ENCODE measurements at places on chromosomes 6 and 20.
A peak's percentile ranks its signal among the peaks of the same experiment; 100 is the strongest.

GRCh38 chr6:107075951-107076381 lies 39.3 kb downstream of the BEND3 start:
- peak; percentile 20 for DNase-seq

GRCh38 chr6:45132658-45133294 lies 195.4 kb upstream of the RUNX2 start:
- DNase-seq: no peak

DNA sequence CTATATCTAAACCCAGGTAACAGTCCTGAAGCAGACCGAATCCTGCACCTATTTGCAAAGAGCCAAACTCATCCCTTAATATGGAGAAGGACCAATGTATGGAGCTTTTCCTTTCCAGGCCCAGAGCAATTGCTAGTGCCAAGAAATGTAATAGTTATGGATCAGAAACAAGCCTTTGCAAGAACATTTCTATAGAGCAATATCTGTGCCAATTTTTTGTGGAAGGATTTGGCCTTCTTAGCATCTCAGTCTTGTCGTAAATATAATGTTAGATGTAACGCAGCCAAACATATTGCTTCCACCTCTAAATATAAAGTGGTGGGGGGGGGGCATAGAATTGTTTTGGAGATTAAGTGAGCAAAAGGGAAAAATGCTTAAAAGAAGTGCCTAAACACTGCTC lies 2.7 kb downstream of the KIAA0408 start:
- DNase-seq: no peak

DNA sequence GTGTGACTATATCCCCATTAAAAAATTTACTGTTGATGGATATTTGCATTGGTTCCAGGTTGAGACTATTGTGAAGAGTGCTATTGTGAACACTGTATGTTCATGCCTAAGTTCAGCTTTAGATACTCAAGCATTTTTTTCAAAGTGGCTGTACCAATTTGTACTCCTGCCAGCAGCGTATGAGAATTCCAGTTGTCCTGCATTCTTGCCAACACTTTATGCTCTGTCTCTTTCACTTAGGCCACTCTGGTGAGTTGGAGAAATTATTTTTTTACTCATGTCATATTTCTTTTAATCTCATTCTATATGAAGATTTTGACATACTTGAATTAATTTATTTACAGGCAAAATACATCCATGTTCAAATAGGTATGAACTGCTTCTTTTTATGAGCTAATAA lies 76.2 kb downstream of the JAG1 start:
- DNase-seq: no peak

GRCh38 chr6:131199568-131200272 lies 64.5 kb downstream of the AKAP7 start:
- peak; percentile 79 for DNase-seq

DNA sequence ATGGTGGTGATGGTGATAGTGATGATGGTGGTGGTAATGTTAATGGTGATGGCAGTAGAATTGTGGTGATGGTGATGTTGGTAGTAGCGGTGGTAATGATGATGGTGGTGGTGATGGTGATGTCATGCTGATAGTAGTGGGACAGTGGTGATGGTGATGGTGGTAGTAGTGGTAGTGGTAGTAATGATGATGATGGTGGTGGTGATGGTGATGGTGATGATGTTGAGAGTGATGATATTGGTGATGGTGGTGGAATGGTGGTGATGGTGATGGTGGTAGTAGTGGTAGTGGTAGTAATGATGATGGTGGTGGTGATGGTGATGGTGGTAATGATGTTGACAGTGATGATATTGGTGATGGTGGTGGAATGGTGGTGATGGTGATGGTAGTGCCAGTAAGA lies 128.8 kb downstream of the LPA start:
- DNase-seq: no peak

- no peak for DNase-seq
These were observed 233.6 kb downstream of the KCNQ5 start for GRCh38 chr6:72855471-72855870.

- DNase-seq: no peak
These were observed 3.4 kb upstream of the MICAL1 start for GRCh38 chr6:109458774-109459531.

- no peak for DNase-seq
These were observed 70.9 kb downstream of the ZNF217 start for GRCh38 chr20:53522696-53523095.

GRCh38 chr6:26184367-26184891 lies 97.2 kb downstream of the HFE start:
- DNase-seq: no peak

- DNase-seq: no peak
These were observed 9.4 kb upstream of the TRIB3 start for GRCh38 chr20:370977-371754.

- DNase-seq: peak; percentile 4
These were observed 83.4 kb downstream of the ADGRB3 start for GRCh38 chr6:68718385-68719073.

- DNase-seq: peak; percentile 54
These were observed 78.7 kb upstream of the MYL9 start for GRCh38 chr20:36462440-36463211.

GRCh38 chr20:17969278-17969883 lies 563 bp downstream of the MGME1 start:
- DNase-seq: no peak

DNA sequence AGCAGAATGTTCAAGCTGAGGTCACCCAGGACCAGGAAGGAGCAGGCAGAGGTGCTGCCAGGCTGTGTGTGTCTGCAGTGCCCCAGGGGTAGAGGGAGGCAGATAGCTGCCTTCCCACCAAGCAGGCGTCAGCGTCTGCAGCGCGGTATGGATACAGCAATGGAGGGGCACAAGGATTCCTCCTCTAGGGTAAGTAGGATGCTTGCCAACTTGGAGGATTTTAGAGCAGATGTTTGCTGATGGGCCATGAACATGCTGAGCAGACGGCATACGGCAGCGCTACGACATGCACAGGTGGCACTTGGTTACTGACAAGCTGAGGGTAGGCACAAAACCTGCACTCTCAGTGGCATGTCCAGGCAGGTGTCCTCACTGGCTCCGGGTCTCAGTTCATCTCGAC lies 48.1 kb downstream of the PSMG4 start:
- no peak for DNase-seq

- DNase-seq: peak; percentile 40
These were observed 7.1 kb upstream of the TCP11 start for GRCh38 chr6:35148167-35148741.

- DNase-seq: no peak
These were observed 155.7 kb downstream of the RIMS1 start for GRCh38 chr6:72042088-72042487.

DNA sequence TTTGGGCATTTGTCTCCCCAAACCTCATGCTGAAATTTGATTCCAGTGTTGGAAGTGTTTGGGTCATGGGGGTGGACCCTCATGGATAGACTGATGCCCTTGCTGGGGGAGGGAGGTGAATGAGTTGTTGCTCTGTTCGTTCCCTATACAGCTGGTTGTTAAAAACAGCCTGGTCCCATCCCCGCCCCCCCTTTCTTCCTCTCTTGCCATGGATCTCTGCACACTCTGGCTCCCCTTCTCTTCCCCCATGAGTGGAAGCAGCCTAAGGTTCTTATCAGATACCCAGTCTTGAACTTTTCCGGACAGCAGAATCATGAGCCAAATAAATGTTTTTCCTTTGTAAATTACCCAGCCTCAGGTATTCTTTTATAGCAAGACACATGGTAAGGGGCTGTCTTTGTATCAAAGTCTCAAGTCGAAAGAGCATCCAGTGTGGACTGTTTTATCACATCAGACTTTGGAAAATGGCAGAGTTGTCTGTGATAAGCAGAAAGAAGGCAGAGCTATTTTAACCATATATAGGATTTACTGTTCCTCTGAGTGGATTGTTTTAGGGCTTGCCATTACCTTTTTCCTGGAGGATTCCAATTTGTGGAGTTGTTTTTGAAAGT lies 31.2 kb downstream of the SLC9A8 start:
- no peak for DNase-seq

GRCh38 chr6:43093436-43094289 lies 17.5 kb downstream of the PTK7 start:
- DNase-seq: peak; percentile 84

DNA sequence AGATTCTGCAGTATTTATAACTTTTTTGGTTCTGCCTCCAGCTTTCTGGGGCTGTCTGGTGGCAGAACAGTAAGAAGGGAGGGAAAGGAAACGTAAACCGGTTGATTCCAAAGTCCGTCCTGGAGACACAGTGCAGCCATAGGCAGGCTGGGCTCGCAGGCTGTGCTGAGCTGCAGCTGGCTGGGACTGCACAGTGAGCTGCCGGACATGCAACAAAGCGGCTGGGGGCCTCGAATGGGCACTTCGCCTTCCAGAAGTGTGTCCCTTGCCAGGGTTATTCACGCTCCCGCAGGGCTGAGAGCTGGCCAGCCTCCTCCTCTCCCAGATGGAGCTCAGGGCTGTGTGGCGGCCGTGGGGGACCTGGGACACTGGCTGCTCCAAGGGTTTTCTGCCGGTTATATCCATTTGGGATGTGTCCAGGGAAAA lies 78.1 kb upstream of the CD93 start:
- DNase-seq: no peak

DNA sequence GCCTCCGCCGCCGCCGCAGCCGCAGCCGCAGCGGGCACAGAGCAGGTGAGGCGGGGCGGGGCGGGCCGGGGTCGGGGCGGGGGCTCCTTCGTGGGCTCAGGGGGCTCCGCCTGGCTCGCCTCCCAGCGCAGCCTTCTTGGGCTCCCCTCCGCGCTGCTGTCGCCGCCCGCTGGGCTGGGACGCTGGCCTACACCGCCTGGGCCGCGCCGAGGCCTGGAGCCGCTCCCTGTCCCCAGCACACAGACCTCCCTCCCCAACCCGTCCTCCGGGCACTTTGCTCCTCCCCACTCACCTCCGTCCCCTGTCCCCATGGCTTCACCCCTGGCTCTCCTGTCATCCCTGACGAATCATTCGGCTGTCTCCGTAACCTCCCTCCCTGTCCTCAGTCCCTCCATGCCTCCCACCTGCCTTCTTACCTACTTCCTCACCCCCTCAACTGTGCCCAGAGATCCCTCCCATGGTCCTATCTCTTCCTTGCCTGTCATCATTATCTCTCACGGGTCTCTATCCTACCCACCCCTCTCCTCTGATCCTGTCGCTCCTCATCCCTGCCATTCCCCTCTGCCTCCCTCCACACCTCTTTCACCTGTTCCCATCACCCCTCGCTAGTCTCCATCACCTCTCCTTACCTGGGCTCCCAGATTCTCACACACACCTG lies 512 bp downstream of the TTBK1 start:
- DNase-seq: no peak

GRCh38 chr6:167428664-167429333 lies 103.9 kb downstream of the TTLL2 start:
- DNase-seq: no peak

DNA sequence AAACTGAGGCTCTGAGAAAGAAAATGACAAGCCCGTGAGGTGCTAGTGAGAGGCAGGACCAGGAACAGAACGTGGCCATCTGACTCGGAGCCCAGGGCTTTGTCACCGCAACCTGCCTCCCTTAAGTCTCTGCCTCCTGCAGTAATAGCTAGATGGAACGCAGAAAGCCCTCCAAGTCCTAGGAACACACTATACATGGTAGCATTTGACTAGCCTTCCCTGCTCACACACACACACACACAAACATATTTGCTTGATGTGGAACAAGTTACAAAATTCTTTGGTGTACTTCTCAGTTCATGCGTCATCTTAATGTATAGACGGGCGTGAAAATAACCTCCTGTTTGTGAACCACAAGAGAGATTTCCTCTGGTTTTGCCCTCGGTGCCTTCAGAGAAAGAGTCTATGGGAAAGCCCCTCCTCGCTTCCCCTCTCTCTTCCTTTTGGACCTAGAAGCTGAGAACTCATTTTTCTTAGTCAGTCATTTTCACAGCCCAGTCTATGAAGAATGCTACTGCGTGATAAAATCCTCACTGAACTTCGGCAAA lies 38.8 kb downstream of the C6orf52 start:
- DNase-seq: no peak

GRCh38 chr6:32843331-32843978 lies 392 bp downstream of the PSMB8 start:
- DNase-seq: peak; percentile 10

GRCh38 chr20:21682521-21682954 lies 22.9 kb upstream of the PAX1 start:
- no peak for DNase-seq

GRCh38 chr6:134730013-134730412 lies 219.9 kb downstream of the ALDH8A1 start:
- DNase-seq: no peak

DNA sequence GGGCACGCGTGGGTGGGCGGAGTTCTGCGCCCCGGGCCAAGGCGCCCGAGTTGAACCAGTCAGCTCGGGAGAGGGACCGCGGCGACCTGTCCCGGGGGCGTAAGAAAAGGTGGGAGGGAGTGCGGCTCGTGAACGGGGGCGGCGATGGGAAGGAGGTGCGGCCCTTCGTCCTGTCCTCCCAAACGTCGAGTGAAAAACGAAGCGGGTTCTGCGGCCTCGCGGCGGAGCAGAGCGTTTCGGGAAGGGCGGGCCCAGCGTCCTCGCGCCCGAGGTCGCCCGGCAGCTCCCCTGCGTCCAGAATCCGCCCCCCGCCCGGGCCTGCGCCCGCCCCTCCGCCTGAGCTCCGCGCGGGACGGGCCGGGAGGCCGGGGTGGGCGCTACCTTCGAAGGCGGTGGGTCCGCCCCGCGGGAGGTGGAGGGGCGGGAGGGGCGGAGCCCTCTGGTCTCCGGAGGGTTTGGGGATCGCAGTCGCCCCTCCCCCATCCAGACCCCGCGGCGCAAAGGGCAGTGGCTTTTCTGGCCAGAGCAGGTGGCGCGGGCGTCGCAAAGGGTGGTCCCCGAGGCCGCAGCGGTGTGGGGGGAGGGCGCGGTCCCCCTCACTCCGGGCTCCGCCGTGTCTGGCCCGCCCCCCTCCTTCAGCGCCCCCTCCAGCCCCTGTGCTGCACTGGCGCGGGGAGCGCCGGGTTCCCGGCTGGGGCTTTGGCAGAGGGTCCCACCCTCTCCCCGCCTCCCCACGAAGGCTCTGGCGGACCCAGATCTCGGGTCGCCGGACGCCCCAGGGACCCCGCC lies 838 bp downstream of the STMN3 start:
- DNase-seq: no peak

- no peak for DNase-seq
These were observed 132.3 kb downstream of the UNC5CL start for GRCh38 chr6:40906759-40907158.

DNA sequence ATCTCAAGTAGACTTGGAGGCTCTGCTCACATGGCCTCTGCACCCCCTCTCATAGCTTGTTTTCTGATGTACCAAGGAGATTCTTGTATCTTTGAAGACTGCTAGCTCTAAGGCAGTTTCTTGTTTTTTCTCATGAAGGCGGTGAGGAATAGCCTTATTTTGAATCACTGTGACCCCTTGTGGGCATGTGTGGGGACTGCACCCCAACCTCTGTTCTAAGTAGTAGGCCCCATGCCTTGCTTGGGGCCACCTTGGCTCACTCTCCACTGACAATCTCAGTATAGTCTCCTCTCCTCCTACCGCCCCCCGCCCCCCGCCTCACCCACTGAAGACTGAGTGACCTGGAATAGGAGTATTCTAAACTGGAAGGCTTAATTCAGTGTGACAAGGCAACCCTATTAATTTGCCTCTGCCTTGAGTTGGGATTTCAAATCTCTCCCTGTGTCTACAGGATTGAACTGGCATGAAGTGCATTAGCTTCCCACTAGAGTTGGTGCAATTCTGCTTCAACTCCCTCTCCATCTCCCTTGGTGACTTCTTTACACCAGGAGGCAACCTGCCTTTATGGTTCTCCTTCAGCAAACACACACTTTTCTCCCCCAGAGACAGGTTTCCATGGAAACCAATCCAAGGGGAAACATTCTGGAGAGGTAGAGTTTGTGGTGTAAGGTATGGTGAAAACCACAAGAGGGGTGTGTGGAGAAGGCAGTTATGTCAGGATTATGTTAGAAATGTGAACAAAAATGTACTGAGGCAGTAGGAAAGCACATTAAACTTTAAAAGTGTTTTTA lies 75.4 kb upstream of the ECI2 start:
- peak; percentile 76 for DNase-seq

- no peak for DNase-seq
These were observed 51.0 kb upstream of the ASIP start for GRCh38 chr20:34190262-34190661.
